Fibroblast of lung (primary cell): ENCODE measurements at places on chromosomes 13 and 19.

DNA sequence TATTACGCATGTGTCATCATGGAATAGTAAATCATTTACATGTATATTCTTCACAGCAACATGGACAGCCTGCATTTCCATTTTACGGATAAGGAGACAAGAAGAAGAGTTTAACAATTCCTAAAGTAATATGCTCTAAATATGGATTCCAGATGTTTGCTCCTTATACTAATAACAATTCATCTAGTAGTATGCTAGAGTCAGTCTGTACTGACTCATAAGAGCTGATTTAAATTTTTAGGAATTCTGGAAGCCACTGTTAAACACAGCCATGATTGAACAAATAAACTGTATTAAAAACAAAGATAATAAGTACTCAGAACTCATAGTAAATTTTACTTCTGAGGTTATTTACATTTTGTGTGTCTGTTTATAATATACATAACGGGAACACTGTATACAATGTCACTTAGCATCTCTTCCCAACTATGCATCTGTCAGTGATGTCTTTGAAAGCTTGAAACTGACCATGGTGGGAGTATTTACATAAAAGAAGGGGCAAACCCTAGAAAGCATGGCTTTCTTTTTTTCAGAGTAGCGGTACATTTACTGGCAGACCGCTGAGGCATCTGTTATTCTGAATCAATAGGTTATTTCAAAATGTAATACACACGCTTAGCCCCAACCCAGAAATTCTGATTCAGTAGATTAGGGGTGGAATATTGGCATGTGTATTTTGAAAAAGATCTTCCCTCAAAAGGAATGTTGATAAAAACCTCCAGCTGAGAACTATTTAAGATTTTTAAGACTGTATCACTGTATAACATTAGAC lies 12.9 kb downstream of the ZC3H13 start:
- DNase-seq, result peak; percentile 25

DNA sequence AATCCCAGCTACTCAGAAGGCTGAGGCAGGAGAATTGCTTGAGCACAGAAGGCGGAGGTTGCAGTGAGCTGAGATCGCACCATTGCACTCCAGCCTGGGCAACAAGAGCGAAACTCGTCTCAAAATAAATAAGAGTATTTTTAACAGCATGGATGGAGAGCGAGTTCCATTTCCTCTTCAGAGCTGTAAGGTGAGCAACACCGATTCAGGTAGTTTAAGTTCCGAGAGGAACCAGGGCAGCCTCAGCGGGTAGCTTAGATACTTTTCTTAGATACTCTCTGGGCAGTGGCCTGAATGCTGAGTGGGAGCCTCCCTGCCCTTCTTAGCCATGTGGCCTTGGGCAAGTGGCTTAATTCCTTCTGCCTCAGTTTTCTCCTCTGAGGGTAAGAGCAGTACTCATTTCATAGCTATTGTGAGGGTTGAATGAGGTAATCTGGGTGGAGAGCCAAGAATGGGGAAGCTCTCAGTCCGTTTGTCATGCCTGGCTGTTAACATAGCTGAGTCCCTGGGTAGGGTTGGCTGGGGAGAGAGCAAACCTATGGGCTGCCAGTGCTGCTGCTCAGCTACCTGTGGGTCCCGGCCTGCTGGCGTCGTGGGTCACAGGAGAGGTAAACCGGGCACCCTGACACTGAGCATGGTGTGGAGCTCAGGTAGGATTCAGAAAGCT lies 4.1 kb downstream of the ATP11A start:
- DNase-seq, result peak; percentile 68

DNA sequence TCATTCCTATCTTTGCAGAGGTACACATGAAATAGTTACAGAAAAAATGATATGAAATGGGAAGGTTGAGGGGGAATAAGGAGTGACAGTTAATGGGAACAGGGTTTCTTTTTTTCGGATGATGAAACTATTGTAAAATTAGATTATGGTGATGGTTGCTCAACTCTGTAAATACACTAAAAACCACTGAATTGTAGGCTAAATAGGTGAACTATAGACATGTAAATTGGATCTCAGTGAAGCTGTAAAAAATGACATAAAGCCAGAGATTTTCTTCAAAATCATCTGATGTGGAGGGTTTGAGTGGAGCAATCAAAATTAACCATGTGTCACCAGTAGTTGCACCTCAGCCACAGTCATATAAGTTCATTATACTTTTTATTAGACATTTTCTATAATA lies 6.6 kb upstream of the FLT3 start:
- no peak for DNase-seq

GRCh38 chr19:12494260-12494860 lies 9.7 kb upstream of the ZNF709 start:
- DNase-seq, result no peak

- DNase-seq, result peak; percentile 32
These were observed 883 bp downstream of the ZNF441 start for GRCh38 chr19:11767633-11768133.

- no peak for DNase-seq
These were observed 43.5 kb downstream of the ATP8A2 start for GRCh38 chr13:25415241-25415640.

GRCh38 chr19:7970716-7971448 lies 27.4 kb upstream of the TIMM44 start:
- peak; percentile 43 for DNase-seq

- no peak for DNase-seq
These were observed 35.4 kb upstream of the INTS6 start for GRCh38 chr13:51488212-51488611.
